ENCODE measurements at places on chromosomes 7 and 10. TPM values are rescaled to one million over a fixed set of nuclear protein-coding genes. Genes with fewer than 3 reads are reported as not detected.

The C10orf62 gene
- not detected for total RNA-seq

The TAS2R41 gene
- not detected for total RNA-seq

The SKIDA1 gene
- total RNA-seq = 1.7 TPM

The TCAF2 gene
- 2.2 TPM for total RNA-seq

The GPER1 gene
- total RNA-seq = not detected

The AKR1B15 gene
- 2.6 TPM for total RNA-seq

The TWNK gene
- 7.5 TPM for total RNA-seq

The GSTO2 gene
- total RNA-seq = 0.13 TPM

The GHRHR gene
- not detected for total RNA-seq

The MALSU1 gene
- 94.0 TPM for total RNA-seq

The TFPI2 gene
- 17.4 TPM for total RNA-seq

The WIPF3 gene
- not detected for total RNA-seq

The PNLIPRP3 gene
- not detected for total RNA-seq

Measured in SJSA1 (cell line).